Transverse colon (tissue), 4 donors: ENCODE measurements at places on chromosomes 3 and 15. TPM values are rescaled to one million over a fixed set of nuclear protein-coding genes. Genes with fewer than 3 reads are reported as not detected.

SLC28A1 gene
- total RNA-seq, result not detected

TATDN2 gene
- 59.7 TPM for total RNA-seq

TRIM42 gene
- total RNA-seq, result not detected

TMEM266 gene
- total RNA-seq, result not detected

NR2E3 gene
- total RNA-seq, result not detected

MORC1 gene
- total RNA-seq, result 0.16 TPM

MAP3K13 gene
- total RNA-seq, result 42.6 TPM

EHD4 gene
- total RNA-seq, result 16.9 TPM

MYL3 gene
- not detected for total RNA-seq

MOBP gene
- 0.27 TPM for total RNA-seq

PGBD4 gene
- 1.1 TPM for total RNA-seq

ITIH1 gene
- total RNA-seq, result not detected
